ENCODE measurements at places on chromosomes 2 and 18.

DNA sequence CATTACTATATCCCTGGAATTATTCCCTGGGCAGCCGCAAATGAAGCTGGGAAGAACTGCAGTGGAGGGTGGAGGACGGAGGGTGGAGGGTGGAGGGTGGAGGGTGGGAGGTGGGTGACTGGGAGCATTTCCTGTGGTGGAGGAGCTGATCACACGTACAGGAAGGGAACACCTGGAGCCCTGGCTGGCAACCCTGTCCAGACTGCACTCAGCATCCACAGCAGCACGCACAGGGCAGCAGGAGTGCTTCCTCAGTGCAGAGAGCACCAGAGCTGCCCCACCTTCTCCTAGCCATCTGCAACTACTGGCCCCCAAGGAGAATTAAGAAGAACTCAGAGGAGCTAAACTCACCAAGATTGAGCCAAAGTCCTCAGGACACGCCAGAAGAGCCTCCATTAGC is 249.9 kb downstream of the EIPR1 start:
- DNase-seq, result no peak

DNA sequence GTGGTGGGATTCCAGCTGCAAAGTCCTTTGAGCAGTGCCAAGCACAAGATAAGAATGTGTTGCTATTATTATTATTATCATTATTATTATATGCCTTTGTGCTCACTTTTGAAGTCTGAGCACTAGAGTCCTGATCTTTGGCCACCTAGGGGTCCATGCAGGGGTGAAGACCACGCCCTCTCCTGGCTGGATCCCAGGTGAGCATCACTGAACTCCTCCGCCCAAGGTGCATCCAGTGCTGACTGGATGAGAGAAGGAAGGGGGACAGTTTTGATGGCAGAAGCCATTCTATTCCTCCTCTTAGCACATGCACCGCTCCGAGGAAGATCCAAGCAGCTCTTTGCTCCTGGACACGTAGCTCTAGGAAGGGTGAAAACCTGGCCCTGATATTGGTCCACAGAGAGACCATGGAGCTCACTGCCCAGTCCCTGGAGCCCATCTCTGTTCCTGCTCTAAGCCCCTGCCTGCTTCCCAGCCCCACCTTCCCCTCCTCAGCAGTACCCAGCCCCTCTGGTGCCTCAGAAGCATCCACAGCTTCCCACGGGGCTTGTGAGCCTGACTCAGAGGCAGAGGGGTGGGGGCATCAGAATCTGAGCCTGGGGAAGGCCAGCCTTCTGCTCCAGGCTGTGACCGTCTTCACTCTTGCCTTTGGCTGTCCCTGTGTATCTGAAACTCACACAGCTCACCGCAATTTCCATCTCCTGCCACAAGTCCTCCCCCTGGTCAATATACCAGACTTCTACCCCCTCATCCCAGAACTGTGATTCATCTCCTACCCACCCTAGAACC is 45.4 kb downstream of the MCFD2 start:
- no peak for DNase-seq

DNA sequence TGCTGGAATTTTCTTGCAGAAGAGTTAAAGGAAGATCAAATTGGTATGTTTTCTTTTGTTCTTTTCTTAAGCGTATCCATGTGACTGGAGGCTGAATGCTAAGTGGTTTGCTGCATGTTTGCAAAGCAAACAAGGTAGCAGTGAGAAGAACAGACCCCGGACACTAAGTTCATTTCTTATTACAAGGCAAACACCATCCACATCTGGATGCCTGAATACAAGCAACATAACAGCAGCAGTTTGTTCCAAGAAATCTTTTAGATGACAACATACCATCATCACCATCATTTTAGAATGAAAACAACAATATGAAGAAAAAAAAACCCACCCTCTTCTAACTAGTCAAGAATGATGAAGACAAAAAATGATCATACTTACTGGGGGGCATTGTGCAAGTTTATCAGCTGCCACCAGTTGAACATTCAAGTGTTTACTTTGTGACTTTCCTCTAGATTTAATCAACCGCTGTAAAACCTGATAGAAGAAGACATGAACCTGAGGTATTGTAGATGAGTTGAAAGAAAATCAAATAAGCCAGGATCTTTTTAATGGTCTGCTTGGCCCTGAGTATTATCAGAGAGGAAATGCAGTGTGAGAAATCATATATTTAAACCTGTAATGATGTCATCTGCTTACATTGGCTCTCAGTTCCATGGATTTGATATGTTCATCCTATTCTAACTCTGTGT is 25.0 kb upstream of the ARL5A start:
- DNase-seq, result no peak

- no peak for DNase-seq
These were observed 9.2 kb downstream of the HTR2B start for GRCh38 chr2:231115651-231116050.

DNA sequence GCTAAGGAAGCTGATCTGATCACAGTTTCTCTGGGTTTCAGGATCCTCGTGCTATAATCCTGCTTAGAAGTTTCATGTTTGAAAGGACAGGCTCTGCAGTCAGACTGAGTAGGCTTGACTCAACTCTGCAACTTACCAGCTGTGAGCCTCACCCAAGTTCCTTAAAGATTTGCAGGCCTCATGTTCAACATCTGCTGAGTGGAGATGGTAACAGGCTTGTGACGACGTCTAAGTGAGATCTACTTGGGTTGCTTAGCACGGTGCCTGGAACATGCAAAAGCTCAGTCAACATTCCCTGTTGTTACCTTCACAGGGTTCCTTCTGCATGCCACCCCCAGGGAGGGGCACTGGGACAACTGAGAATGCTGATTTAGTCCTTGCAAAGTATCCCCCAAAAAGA is 164.2 kb downstream of the C1D start:
- DNase-seq, result no peak

- no peak for DNase-seq
These were observed 38.5 kb upstream of the STPG4 start for GRCh38 chr2:47193607-47194006.
